ENCODE measurements at places on chromosomes 5 and 9. TPM values are rescaled to one million over a fixed set of nuclear protein-coding genes. Genes with fewer than 3 reads are reported as not detected.

Gene ELOVL7
- total RNA-seq, result 12.1 TPM

Gene CDKN2B
- total RNA-seq, result not detected

Gene MEIKIN
- total RNA-seq, result not detected

Gene PRLR
- total RNA-seq, result 0.10 TPM

Gene IL4
- total RNA-seq, result not detected

Gene CRB2
- 0.09 TPM for total RNA-seq

Gene PCDHAC1
- 1.8 TPM for total RNA-seq

Gene GPRIN1
- total RNA-seq, result 7.3 TPM

Gene SOHLH1
- total RNA-seq, result 0.12 TPM

Gene TUSC1
- 6.1 TPM for total RNA-seq

Gene SLC1A1
- 1.3 TPM for total RNA-seq

Gene CCNI2
- 0.07 TPM for total RNA-seq

Gene AGXT2
- total RNA-seq, result not detected

Gene SARDH
- total RNA-seq, result 0.15 TPM

Gene FIBCD1
- total RNA-seq, result 12.1 TPM

Gene PCDHGB5
- 2.4 TPM for total RNA-seq

Gene GABRA6
- total RNA-seq, result not detected

Gene PCDHA11
- total RNA-seq, result 0.29 TPM

Gene PROB1
- total RNA-seq, result 0.20 TPM

Gene GARIN3
- not detected for total RNA-seq

Gene PAPPA
- 32.6 TPM for total RNA-seq

Gene CDH10
- 0.14 TPM for total RNA-seq

Measured in A549 treated with Hydrocortisone at 1 μM for 4 hours (cell line).